ENCODE measurements at places on chromosomes 7 and 10.

GRCh38 chr10:125141860-125142484 lies 18.4 kb downstream of the CTBP2 start:
- DNase-seq = no peak

GRCh38 chr7:118005026-118005425 lies 131.8 kb upstream of the CTTNBP2 start:
- DNase-seq = no peak

- DNase-seq = no peak
Observed at GRCh38 chr7:142867097-142867378, 12.2 kb downstream of the EPHB6 start.

GRCh38 chr10:103692952-103693811 lies 162.2 kb downstream of the SH3PXD2A start:
- no peak for DNase-seq

DNA sequence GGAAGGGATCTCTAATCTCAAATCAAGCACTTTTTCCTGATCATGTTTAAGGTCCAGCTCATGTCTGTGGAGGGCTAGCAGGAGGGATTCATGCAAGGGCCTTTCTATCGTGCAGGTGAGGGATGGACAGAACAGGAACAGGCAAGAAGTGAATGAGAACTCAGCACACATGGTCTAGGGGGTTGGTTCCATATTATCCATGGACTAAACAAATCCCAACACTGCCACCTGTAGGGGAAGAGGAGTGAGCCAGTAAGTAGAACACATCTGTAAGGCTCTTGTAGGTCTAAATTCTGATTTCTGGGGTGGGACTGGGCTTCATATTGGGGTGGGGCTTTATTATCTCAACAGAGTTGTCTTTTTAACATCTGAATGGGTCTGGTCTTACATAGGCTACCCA lies 138.0 kb upstream of the TARP start:
- DNase-seq = no peak

DNA sequence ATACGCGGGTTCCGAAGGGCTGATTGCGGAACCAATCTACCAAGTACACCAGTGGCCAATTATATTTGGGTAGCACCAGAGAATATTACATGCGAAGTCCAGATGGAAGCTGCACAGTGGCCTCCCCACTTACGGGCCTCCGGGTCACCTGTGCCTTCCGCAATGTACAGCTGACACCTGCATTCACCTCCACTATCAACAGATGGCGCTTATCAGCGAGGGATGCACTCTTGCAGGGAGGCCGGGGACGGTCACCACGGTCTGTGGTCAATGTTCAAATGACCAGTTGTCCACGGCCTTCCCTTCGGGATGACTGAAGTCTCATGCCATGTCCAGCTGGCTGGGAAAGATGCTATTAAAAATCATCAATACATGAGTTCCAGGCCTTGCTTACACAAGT lies 47.6 kb downstream of the SLIT1 start:
- no peak for DNase-seq

GRCh38 chr10:25206693-25207414 lies 32.1 kb downstream of the GPR158 start:
- no peak for DNase-seq

All from NCI-H1930 (cell line).